MV-4-11 (cell line): ENCODE measurements at places on chromosomes 1 and 21.

GRCh38 chr1:234863551-234863971, 253.6 kb upstream of the IRF2BP2 start:
- no peak for DNase-seq

- DNase-seq, result no peak
Observed at GRCh38 chr1:154174654-154175053, 17.2 kb downstream of the TPM3 start.

- no peak for DNase-seq
Observed at GRCh38 chr1:198794498-198794897, 155.7 kb downstream of the PTPRC start.

- DNase-seq, result no peak
Observed at GRCh38 chr1:244843148-244843978, 7.9 kb downstream of the COX20 start.

- no peak for DNase-seq
Observed at GRCh38 chr1:204650911-204651570, 34.5 kb downstream of the LRRN2 start.

DNA sequence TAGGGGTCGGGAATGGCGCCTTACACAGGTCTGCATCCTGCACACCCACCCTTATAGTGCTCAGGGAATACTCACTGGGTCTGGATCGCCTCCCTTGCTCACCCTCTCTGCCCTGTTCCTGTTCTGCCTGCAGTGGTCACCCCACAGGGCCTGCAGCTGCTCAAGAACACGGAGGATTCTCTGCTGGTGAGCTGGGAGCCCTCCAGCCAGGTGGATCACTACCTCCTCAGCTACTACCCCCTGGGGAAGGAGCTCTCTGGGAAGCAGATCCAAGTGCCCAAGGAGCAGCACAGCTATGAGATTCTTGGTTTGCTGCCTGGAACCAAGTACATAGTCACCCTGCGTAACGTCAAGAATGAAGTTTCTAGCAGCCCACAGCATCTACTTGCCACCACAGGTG, 12.4 kb downstream of the TNN start:
- no peak for DNase-seq

- DNase-seq, result peak; percentile 48
Observed at GRCh38 chr1:185292237-185292636, 24.8 kb downstream of the IVNS1ABP start.

DNA sequence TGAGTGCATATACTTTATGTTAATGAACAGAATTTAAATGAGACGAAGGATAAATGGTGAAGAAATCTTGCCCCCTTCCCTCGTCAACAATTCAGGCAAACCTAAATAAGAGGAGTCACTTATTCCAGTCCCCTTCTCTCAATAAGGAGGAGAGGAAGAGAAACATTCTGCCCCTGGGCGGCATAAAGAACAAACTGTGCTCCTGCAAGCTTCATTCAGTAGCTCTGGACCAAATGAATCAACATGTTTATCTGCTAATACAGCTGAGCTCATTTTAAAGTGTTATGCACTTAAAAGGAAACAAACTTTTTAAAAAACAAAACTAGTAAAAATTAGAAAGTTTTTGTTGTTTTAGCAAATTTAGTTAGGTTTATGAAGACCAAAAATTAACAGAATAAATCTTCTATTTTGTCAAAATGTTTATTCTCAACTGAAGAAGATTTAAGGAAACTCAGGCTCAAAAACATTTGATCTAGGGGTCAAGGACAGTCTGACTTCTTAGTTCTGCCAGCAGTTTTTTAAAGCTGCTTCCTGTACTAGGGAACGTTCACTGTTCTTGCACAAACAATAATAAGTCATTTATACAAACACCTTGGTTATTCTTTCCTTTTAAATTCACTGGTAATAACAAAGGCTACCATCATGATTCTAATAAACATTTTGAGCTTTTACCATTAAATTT, 58.3 kb downstream of the AKT3 start:
- DNase-seq, result no peak

DNA sequence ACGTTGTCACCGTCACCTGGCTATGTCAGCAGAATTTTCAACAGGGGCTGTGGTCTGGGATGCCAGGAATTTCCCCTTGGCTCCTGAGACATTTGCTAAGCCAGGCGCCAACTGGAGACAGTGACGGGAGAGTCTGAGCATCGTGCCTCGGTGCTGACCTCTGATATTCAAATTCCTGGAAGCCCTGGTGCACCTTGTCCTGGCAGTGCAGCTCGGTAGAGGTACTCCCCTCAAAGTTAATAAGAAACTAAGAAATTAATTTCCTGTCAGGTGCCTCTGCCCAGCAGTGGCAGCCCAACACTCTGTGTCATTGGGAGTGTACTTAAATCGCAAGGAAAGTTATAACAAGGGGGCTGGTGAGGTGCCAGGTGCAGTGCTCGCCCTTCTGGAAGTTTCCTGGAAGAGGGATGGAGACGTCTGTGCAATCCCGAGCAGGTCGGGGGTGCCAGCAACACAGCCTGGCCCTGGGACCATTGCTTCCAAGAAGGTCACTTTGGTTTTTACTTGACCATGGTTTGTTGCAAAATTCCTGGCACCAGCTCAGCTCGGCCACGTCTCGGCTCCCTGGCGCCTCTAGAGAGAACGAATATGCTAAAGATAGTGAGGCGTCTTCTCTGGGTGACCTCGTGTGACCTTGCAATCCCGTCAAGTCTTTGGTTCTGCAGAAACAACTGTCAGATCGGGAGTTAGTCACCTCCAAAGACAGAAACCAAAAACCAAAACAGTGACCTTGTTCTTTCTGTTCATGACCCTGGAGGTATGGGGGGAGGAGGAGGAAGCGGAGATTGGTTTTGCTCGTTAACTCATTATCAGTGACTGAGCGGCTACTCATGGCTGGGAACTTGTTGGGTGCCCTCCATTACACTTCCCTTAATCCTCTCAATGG, 149.5 kb upstream of the VAMP3 start:
- peak; percentile 60 for DNase-seq

DNA sequence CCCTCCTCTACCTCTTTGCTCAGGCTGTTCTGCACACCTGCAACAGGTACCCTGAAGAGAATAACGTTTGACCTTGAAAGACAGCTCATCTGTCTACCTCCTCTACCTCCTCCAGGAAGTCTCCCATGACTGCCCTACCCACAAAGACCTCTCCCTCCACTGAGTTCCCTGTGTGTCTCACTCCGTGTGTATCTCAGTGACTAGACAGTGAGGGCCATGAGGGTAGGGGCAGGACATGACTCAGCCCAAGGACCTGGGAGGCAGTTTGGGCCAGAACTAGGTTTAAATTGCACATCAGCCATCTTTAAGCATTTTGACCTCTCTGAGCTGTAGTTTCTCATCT, 32.0 kb upstream of the LRP8 start:
- DNase-seq, result no peak

- no peak for DNase-seq
Observed at GRCh38 chr1:22026924-22027289, 25.4 kb downstream of the CELA3A start.

DNA sequence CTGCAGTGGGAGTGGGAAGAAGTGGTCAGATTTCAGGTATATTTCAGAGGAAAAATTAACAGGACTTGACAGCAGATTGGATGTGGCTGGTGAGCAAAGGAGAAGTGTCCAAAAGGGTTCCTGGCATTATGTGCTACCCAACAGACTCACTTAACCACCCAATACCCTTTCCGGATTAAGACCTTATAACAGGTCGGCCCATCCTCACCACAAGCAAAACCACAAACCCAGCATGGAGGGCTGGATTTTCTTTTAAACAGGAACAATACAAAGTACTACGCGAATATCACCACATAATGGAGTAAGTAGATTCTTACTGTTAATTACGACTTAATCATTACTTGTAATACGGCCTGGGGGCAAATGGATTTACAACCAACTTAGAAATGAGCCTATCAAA, 59.2 kb downstream of the WDR64 start:
- peak; percentile 62 for DNase-seq

- DNase-seq, result no peak
Observed at GRCh38 chr1:209817691-209818090, 10.1 kb upstream of the UTP25 start.

- DNase-seq, result no peak
Observed at GRCh38 chr1:154609398-154610380, 1.7 kb upstream of the ADAR start.

- DNase-seq, result no peak
Observed at GRCh38 chr1:190101756-190102155, 375.9 kb downstream of the BRINP3 start.
